ENCODE measurements at places on chromosomes 7 and 10. TPM values are rescaled to one million over a fixed set of nuclear protein-coding genes. Genes with fewer than 3 reads are reported as not detected.

The RAB19 gene
- not detected for total RNA-seq

The DMBT1 gene
- total RNA-seq: 0.05 TPM

The TRIM56 gene
- 14.9 TPM for total RNA-seq

The RASSF4 gene
- total RNA-seq: 79.1 TPM

The HIBADH gene
- total RNA-seq: 68.1 TPM

The EMX2 gene
- total RNA-seq: not detected

The GPR15LG gene
- total RNA-seq: not detected

The KIN gene
- 6.2 TPM for total RNA-seq

The PRLHR gene
- not detected for total RNA-seq

The AKR1C8 gene
- total RNA-seq: not detected

The PPP1R3C gene
- 315 TPM for total RNA-seq

The LYZL2 gene
- total RNA-seq: not detected

The MYO3A gene
- total RNA-seq: not detected

The ANXA8L1 gene
- 1.7 TPM for total RNA-seq

The FAM200A gene
- total RNA-seq: 5.7 TPM

The DKK1 gene
- total RNA-seq: 0.35 TPM

The LRRC27 gene
- 4.0 TPM for total RNA-seq

The XRCC2 gene
- total RNA-seq: 0.61 TPM

The AKR1D1 gene
- total RNA-seq: not detected

The BTBD16 gene
- total RNA-seq: not detected

The AKR1C4 gene
- total RNA-seq: not detected

The LRRN3 gene
- 9.0 TPM for total RNA-seq

The NUDT1 gene
- total RNA-seq: 10.5 TPM

The AKR1B15 gene
- total RNA-seq: not detected

The SVOPL gene
- total RNA-seq: not detected

The TMEM196 gene
- total RNA-seq: not detected

The PSD gene
- not detected for total RNA-seq

The CLDN3 gene
- not detected for total RNA-seq

The CFAP69 gene
- total RNA-seq: 2.8 TPM

The VENTX gene
- 0.32 TPM for total RNA-seq

The NSMCE4A gene
- total RNA-seq: 25.5 TPM

The TAS2R41 gene
- not detected for total RNA-seq

The CPA1 gene
- total RNA-seq: 2.9 TPM

The MYH16 gene
- not detected for total RNA-seq

The ABCB1 gene
- 2.5 TPM for total RNA-seq

The MSMB gene
- total RNA-seq: not detected

The CUL2 gene
- 28.3 TPM for total RNA-seq

The ADRA2A gene
- total RNA-seq: 1.1 TPM

Data from heart right ventricle (tissue), 16 donors.